Gastroesophageal sphincter (tissue), 4 donors: ENCODE measurements at places on chromosomes 6 and 20. TPM values are rescaled to one million over a fixed set of nuclear protein-coding genes. Genes with fewer than 3 reads are reported as not detected.
A peak's percentile ranks its signal among the peaks of the same experiment; 100 is the strongest.

DNA sequence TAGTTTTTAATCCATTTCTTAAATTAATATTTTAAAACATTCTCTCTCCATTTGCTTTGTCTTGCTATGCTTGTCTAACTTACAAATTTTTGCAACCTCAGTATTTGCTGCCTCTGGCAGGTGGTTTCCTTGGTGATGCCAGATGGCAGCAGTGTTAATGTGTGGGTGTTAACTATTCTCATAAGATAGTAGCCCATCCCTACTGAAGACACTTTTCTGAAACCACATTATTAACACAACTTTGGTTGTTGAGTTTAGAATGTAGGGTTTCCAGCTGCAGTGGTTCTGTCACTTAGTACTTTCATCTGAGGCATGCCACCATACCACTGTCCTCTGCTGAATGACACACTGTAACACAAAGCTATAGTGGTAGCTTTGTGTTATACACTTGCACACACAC lies 75.1 kb downstream of the MYO6 start:
- ATAC-seq = no peak

GRCh38 chr6:126199466-126199865 lies 140.4 kb upstream of the CENPW start:
- ATAC-seq = no peak

DNA sequence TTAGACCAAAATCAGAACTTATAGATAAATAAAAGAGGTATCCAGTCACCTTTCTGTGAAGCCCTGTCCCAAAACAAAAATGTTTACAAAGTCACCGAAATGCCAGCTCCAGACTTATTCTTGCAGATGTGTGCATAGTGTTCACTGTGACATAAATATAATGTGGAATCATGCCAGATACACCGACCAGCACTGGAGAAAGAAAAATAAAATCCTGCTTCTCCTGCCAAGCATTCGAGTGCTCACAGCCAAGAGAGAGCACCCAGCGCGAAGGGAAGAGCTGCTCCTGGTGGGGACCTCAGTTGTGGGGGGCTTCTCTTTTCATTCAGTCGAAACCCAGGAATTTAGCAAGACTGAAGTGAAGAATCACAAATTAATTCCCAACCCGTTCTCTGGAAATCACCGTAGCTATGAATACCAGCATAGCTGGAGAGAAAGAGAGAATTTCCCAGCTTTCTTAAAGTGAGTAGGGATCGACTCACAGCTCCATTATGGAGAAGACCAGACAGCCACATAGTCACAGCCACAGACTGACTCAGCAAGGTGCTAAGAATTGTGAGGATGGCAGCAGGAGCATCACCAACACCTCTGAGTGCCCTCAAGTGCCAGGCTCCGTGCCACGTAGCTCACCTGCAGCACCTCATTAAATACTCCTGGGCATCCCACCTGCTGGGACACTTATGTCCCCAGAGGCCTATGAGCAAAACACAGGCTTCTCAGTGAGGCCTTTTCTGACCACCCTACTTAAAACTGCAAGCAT lies 33.2 kb downstream of the BFSP1 start:
- ATAC-seq = no peak

DNA sequence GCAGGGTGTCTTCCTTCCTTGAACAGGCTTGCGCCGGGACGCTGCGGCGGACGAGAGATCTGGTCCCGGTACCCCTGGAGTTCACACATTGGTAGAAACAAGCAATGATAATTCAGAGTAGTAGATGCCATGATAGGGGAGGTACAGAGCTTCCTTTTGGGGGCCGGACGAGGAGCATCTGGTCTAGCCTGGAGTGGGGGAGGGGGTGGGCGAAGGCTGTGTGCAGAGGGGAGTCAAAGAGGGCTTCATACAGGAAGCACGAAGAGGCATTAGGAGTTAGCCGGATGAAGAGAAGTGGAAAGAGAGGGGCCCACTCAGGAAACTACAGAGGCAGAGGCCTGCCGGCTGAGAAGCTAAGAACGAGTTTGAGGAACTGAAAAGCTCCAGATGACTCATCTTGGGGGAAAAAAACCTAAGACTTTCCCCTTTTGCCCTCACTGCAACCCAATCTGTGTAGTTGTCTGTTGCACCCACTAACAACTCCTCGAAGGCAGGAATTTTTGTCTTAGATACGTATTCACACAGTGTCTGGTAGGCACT lies 611 bp downstream of the CNPY3 start:
- ATAC-seq = peak; percentile 6

DNA sequence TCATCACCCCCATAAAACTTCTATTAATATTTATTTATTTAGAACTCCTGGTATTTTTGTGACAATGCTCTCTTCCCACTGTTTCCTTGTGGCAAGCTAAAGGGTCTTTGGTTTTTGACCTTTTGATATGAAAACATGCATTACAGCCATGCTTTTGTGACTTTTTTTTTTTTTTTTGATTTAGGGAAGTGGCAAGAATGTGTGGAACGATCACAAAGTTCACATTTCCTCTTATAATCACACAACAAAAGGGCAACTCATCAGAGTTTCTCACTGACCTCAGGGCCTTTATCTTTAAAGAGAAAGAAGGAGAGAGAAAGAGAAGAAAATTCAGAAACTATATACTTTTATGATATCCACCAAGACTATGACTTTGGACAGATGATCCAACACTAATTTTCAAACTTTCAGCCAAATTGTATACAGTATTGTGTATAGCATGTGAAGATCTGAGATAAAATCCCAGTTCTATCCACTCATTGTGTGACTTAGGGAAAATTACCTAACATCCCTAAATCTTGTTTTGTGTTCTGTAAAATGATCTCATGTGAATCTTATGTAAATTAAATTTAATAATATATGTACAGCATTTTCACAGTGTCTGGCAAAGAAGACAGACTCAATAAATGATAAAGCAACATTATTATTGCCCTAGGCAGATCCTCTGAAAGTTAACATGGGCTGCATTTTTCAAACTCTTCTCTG lies 106.8 kb upstream of the MARCKS start:
- ATAC-seq = no peak

- ATAC-seq = no peak
These were observed 787 bp upstream of the RAB32 start for GRCh38 chr6:146542881-146543210.

DNA sequence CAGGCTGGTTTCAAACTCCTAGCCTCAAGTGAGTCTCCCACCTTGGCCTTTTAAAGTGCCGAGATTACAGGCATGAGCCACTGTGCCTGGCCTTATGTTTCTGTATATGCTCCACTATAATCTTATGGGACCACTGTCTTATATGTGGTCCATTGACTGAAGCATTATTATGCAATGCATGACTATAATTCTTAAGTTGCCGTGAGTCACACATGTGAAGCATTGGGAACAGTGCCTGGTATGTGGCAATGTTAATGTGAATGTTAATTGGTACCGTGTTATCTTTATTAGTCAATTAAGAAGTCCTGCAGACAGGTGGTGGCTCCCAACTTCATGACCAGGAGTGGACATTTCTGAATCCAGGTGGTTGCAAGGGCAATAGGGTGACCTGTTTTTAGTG lies 14.7 kb upstream of the ASXL1 start:
- ATAC-seq = no peak

DNA sequence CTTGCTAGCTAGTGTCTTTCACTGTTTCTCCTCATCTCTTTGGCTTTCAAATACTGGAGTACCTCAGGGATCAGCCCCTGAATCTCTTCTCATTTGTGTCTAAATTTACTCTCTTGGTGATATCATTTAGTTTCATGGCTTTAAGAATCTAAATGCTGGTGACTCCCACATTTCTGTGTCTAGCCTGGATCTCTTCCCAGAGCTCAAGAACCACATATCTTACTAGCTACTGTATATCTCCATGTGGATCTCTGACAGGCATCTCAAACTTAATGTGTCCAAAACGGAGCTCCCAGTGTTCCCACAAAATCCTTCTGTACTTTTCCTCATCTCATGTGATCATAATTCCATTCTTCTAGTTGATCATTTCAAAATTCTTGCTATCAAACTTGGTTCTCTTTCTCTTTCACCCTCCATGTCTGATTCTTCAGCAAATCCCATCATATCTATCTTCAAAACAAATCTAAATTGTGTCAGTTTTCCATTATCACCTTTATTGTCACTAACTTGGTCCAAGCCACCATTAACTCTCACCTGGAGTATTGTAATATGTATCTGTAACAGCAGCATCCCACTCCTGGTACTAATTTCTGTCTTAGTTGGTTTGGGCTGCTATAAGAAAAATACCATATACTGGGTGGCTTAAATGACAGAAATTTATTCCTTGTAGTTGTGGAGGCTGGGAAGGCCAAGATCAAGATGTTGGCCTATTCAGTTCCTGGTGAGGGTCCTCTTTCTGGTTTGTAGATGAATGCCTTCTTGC lies 45.9 kb downstream of the CCDC170 start:
- no peak for ATAC-seq

GRCh38 chr6:157270308-157270707 lies 53.0 kb downstream of the TMEM242 start:
- ATAC-seq = no peak

DNA sequence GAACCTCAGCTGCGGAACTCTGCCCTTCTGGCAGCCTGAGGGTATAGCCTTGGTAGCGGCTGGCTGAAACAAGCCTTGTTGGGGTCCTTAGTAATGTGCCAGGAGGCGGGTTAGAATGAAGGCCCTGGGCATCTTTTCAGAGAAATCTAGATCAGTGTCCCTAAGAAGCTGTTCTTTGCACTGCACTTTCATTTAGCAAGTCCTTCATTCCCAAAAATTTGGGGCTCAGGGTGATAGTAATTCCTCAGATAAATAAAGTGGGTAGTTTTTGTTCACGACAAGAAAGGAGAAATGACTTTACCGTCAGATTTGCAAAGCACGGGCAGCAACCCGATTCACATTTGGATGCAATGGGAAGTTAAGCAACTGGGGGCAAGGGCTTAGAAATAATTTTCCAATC lies 3.2 kb downstream of the INSM1 start:
- ATAC-seq = no peak

DNA sequence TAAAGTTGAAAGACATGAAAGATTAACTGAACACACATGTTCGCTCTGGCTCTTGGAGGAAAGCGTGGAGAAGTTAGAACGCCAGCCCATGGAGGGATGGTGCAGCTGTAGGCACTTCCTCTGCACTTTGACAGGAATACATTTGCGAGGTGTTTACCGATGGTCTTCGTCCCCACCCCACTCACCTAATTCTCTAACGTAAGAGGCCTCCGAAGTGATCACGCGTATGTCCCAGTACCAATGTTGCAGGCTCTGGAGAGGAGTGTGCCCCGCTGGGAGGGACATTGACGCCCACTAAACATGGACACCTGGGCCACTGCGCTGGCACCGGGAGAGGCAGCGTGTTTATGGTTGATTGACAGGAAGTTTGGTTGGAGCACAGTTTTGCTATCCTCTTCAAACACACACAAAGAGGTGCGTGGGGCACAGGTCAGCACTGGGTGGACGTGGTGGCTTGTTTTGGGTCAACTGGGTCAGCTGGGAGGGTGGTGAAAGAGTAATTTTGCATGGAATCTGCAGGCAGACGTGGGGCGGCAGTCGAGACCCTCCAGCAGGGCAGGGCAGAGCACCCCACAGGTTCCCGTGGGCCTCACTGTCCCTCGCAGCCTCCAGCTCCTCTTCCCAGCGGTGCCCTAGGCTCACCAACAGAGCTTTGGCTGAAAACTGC lies 110.1 kb downstream of the DLL1 start:
- no peak for ATAC-seq

DNA sequence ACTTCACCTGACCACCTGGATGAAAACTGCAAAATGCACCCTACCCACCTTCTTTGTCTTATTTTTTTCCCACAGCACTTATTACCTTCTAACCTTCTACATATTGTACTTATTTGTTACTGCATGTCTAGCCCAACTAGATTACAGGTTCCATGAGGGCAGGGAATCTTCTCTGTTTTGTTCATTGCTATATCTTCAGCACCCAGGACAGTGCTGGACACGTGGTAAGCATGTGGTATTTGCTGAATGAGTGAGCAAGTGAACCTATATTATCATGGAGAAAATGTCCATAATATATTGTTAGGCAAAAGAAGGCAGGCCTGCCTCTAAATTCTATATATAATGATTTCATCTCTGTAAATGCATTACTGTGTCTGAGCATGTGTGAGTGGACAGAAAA lies 107.0 kb downstream of the TRERF1 start:
- no peak for ATAC-seq

DNA sequence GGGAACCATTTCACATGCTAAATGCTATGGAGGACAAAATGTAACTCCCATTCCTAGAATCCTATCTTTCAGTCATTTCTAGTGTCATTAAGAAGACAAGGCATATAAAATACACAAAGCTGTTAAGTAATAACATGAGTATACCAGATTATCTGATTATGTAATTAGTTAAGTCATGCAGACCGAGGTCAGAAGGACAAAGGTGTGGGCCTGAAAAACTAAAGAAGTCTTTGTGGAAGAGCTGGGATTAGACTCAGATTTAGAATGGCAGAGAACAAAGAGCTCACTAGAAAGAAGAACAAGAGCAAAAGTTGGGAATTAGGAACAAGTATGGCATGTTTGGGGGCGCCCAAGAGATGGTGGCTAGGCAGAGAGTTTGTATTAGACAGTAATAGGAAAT lies 37.0 kb downstream of the EFHC1 start:
- ATAC-seq = no peak

DNA sequence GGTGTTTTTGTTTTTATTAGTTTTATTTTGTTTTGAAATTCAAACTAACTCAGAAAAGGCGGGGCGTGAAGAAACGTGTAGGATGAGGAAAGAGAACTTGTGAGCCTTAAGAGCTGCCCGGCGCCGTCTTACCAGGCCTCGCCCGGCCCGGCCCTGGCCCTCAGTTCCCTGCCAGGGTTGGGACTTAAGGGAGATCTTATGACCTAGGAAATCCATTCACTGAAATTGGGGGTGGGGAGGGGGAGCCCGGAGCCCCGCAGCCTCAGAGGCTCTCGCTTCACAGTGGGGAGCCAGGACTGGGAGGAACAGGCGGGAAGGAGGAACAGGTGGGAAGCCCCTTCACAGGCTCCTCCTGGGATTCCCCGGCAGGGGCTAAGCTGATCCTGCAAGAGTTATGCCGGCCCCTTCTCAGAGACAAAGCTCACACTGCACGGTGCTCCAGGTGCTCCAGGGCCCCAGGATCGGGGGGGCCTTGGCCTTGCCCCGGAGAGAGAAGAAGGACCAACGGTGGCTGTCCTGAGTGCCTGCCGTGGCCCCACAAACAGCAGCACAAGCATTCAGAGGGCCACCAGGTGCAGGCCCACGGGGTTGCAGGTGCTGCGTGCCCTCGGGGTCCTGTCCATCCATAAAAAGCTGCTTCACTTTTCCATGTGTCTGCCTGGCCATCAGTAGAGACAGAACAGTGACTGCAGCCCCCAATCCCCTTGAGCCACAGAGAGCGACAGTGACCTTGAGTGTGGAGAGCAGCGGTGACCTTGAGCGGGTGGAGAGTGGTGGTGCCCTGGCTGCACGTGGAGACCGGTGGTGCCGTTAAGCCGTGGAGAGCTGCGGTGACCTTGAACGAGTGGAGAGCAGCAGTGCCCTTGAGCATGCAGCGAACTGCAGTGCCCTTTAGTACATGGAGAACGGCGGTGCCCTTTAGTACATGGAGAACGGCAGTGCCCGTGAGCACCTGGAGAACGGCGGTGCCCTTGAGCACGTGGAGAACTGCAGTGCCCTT lies 152.7 kb downstream of the DLL1 start:
- no peak for ATAC-seq

Gene TMEM14B
- 59.3 TPM for total RNA-seq

Gene TMEM14A
- total RNA-seq = 23.1 TPM

Gene OOEP
- not detected for total RNA-seq

Gene GTF2H4
- 11.0 TPM for total RNA-seq

Gene SLC17A9
- 2.8 TPM for total RNA-seq

Gene MEP1A
- total RNA-seq = not detected

Gene CCM2L
- 4.8 TPM for total RNA-seq

Gene ENPP4
- total RNA-seq = 20.4 TPM

Gene KCNK15
- total RNA-seq = 3.6 TPM

Gene TMC2
- total RNA-seq = 0.15 TPM
